ENCODE measurements at places on chromosomes 5 and 9.
A peak's percentile ranks its signal among the peaks of the same experiment; 100 is the strongest.

GRCh38 chr5:81724571-81724970 is 26.3 kb downstream of the SSBP2 start:
- no peak for DNase-seq

DNA sequence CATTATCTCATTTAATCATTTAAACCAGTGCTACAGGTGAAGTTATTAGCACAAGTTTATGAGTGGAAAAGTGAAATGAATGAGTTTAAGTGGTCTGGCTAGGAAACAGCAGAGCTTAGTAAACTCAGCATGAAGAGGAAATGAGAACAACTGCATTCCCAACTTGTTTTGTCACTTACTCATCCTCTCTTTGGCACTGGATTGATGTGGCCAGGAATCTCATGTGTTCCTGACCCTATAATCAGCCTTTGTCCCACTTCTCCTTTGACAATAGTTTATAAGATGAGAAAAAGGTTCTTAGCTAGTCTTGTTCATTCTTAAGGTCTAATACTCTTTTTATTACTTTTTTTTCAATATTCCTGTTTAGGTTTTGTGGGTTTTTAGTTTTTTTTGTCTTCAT is 559.2 kb upstream of the TLE4 start:
- DNase-seq = no peak

DNA sequence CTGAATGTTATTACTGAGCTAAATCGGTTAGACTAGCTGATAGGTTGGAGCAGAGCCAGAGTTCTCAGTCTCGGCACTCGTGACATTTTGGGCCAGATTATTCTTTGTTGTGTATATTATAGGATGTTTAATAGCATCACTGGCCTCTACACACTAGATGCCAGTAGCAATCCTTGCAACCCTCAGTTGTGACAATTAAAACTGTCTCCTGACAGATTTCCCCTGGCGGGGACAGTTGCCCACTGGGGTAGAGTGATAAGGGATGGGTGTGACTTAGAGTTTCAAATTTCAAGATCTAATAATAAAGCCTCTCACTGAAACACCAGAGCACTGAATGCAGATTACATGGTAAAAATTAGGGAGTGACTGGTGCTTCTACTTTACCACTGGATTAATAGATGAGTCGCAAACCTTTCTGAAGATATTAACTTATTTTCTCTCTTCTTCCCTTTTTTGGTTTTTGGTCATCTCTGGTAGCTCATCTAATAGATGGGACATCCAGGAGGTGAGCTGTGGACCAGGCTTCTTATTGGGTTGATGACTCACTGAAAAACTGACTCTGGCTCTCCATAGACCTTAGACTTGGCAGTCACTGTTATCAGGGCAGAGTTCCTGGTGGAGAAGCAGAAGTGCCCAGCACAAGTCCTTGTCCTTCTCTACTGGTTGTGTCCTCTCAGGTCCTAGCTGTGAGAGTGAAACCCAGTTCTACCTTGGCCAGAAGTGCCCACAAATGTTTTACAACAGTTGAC is 150.3 kb downstream of the UNC13B start:
- DNase-seq = no peak

GRCh38 chr9:124450241-124450924 is at the start of gene ADGRD2:
Gene ADGRD2 (plus strand): TSS chr9:124450451. CDS start chr9:124451667, 1,216 bp downstream.
- DNase-seq = peak; percentile 98

GRCh38 chr5:179617930-179618329 is 5.5 kb downstream of the HNRNPH1 start:
- DNase-seq = no peak

DNA sequence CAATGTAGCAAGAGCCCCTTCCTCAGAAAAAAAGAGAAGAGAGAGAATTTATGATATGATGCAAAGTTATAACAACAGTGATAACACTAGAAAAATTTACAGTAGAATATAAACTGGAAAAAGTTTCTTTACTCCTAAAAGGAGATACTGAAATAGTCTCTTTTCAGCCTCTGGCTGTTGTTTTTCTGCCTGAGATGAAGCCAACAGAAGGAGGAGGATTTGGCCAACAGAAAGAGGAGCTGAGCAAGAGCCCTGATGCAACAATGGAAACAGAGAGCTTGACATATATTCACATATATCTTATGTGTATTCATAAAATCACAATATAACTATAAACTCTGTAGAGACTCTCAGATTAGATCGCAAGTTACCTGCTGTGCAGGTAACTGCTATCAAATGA is 109.1 kb downstream of the INIP start:
- no peak for DNase-seq

DNA sequence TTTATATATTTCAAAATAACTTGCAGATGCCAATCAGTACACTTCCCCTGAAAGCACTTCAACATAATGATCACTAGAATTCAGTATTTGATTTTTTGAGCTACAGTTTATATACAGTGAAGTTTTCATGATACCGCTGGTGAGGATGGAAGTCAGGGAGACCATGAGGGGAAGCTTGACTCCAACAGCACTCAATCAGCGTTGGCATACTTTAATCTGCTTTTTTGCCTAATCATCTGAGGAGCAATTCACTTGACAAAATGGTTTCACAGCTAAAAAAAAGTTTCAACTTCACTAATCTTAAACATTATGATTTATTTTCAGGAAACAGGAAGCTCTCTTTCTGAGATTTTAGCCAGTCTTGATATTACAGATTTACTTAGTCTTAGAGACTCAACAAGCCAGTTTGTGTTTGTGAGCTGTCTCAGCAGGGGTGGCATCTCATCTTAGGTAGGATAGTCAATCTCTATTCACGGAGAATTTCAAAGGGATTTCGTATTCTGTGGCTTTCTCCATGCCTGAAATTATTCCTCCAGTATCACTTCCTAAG is 111.4 kb upstream of the ARRDC3 start:
- DNase-seq = no peak

DNA sequence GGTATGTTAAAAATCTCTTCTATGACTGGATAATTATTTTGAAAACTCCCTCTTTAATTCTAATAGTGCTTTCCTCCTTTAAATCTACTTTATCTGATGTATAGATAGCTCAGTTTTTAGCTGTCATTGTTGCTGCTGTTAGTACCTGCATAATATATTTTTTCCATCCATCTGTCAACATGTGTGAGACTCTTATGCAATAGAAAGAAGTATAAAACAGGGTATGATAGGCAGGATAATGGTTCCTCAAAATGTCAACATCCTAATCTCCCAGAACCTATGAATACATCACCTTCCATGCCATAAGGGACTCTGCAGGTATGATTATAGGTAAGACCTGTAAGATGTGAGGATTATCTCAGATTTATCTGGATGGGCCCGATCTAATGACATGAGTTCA is 136.9 kb upstream of the LHFPL2 start:
- DNase-seq = no peak

DNA sequence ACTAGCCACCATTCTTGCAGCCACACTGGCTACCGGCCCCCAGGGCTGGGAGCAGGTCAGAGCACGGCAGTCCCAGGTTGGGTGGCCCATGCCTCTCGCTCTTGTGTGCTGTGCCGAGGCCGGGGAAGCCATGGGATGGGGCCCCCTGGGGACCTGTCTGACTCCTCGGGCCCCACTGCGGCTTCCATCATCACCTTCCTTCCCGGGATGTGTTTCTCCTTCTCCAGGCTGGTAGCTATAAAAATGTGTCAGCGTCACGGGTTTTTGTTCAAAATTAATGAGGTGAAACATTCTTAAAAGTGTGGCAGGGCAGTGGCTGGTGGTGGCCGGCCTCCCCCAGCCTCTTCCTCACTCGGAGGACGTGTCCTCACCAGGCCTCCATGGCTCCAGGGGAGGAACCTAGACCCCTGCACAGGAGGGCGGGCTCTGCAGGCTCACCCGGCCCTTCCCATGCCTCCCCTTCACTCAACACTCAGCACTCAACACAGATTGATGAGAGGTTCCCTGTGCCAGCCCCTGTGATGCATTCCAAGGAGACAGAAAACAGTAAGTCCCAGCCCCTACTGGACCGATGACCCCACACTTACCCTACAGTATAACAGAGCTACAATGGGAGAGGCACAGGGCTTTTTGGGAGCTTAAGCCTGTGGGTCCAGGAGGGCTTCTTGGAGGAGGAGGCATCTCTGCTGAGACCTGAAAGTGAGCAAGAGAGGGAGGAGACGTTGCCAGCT is 43.2 kb downstream of the PTGES start:
- no peak for DNase-seq

GRCh38 chr5:136145030-136145429 is 12.4 kb downstream of the SMAD5 start:
- DNase-seq = no peak

GRCh38 chr9:94639061-94639998 is at the start of gene FBP1:
Gene FBP1 (minus strand): TSS chr9:94639518. CDS start chr9:94639310, 208 bp downstream.
- peak; percentile 90 for DNase-seq

GRCh38 chr9:77663754-77664153 is 15.6 kb upstream of the GNA14 start:
- DNase-seq = no peak

- DNase-seq = no peak
These were observed 59.9 kb upstream of the ARRDC3 start for GRCh38 chr5:91443023-91443422.

DNA sequence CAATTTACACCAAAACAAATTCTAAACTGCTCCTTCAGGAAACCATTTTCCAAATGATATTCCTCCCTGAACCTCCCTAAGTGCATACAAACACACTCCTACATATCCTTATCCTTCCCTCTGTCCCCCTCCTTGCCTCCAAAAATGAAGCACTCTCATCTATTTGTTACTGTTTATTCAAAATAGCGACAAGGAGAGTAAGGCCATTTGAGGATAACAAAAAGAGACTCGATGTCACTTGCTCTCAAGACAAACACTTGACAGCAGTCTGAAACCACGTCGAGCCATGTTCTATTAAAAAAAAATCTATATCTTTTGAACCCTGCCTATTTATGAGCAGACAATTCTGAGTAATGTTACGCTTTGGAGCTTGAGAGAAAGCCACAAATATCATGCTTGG is 547.9 kb downstream of the DTWD2 start:
- DNase-seq = no peak

Data from H7 (cell line).